ENCODE measurements at places on chromosomes 7 and 10.

GRCh38 chr10:60296073-60296472 is 93.6 kb downstream of the ANK3 start:
- DNase-seq = no peak

- DNase-seq = peak; percentile 49
Observed at GRCh38 chr10:80204677-80205476, 460 bp downstream of the ANXA11 start.

DNA sequence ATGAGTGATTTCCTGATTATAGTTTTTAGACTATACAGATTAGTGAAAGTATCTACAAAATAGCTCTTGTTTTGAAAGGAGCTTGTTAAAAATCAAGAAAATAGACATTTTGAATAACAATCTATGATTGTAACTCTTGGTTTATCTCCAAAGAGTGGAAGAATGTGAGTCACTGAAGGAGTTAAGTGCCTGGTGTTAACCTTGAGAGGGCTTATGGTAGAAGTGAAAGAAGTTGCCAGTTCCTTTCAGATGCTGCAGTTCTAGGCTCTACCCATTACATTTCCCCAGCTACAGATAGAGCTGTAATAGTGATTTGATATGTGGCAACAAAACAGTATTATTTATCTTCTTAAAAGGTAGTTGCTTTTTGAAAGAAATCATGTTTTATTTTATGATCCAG is 12.7 kb downstream of the NRBF2 start:
- DNase-seq = no peak

DNA sequence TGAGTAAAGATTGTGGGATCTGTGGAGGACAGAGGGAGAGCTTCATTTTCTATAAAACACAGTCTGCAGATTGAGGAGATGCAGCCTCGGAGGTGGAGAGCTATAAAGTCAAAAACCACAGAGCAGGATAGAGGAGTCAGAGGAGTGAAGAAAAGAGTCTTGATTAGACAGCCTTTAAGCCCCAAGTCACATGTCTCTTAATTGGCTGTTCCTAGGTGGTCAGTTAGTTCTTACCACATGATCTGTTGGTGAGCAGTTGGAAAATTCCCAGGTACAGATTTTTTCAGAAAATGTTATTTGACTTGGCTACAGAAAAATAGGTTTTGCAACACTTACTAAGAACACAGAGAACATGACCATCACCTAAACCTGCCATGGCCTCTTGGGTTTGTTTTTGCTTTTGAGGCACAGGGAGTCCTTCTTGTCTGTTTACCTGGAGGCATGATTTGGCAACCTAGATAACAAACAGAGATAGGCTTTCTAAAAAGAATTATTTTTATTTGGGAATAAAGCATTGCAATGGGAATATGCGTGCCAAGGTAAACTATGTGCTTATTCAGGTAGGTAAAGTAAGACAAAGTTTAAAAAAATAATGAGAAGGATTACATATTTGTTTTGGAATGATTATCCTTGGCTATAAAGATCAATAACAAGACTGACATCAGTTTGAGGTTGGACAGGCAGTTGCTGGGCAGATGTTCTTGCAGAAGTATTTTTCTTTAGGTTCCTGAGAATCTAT is 604 bp upstream of the CYP3A43 start:
- no peak for DNase-seq

- no peak for DNase-seq
Observed at GRCh38 chr10:120827251-120827875, 23.8 kb upstream of the WDR11 start.

- no peak for DNase-seq
Observed at GRCh38 chr7:87872346-87872745, 3.8 kb downstream of the SLC25A40 start.

- no peak for DNase-seq
Observed at GRCh38 chr7:22627136-22627535, 99.9 kb upstream of the IL6 start.

- DNase-seq = no peak
Observed at GRCh38 chr10:50653142-50653541, 29.4 kb upstream of the SGMS1 start.

Data from activated naive CD8-positive, alpha-beta T cell treated with anti-CD3 and anti-CD28 coated beads for 36 hours (primary cell).